ENCODE measurements at places on chromosomes 16 and 17. TPM values are rescaled to one million over a fixed set of nuclear protein-coding genes. Genes with fewer than 3 reads are reported as not detected.

DNA sequence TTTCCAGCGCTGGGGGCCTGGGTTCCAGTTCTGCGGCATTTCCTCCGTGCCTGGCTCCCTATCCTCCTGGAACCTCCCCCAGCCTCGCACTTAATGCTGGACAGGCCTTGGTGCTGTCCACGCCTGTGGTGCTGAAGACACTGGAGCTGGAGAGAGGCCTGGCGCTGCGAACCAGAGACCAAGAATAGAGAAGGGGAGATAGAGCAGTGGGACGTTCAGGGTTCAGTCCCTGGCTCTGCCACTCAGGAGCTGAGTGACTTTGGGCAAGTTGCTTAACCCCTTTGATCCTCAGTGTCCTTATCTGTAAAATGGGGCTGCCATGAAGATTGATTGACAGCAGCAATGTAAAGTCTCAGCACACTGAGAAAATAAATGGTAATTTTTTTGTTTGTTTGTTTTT is 11.9 kb downstream of the SBK1 start:
- H3K27ac ChIP-seq, result no peak overlapping the region
- H3K4me3 ChIP-seq, result no peak overlapping the region
- DNase-seq, result no peak
- H3K36me3 ChIP-seq, result no peaks in the 10 kb centered on the region

- H3K36me3 ChIP-seq, result no peaks in the 10 kb centered on the region
- no peak overlapping the region for H3K27ac ChIP-seq
- H3K27me3 ChIP-seq, result peaks cover 28% of the 10 kb centered on the region
- no peak overlapping the region for H3K4me3 ChIP-seq
- peaks cover 5% of the 10 kb centered on the region for H3K4me1 ChIP-seq
These were observed 4.7 kb downstream of the SLC47A1 start for GRCh38 chr17:19538095-19539039.

GRCh38 chr17:61159221-61159814 is 240.3 kb upstream of the TBX2 start:
- no peak for DNase-seq
- H3K4me1 ChIP-seq, result peaks cover 11% of the 10 kb centered on the region
- H3K4me3 ChIP-seq, result no peak overlapping the region
- H3K27me3 ChIP-seq, result no peaks in the 10 kb centered on the region
- H3K27ac ChIP-seq, result peak overlapping the region; percentile 12

DNA sequence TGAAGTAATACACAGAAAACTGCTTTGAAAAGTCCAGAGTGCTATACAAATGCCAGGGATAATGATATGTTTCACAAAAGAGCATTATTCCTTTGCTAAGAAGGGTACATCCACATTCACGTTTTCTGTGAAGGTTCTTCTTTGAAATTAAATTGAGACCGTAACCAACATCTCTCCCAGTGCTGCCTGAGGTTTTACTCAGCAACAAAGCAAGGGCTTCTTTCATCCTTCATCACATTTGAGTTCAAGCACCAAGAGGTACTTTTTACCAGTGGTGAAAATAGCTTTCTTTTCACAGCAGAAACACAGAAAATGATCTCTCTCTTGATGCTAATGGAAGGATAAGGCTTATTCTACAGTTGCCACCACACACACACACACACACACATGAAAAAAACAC is 113.3 kb downstream of the TOX3 start:
- no peak overlapping the region for H3K4me3 ChIP-seq
- no peaks in the 10 kb centered on the region for H3K4me1 ChIP-seq

DNA sequence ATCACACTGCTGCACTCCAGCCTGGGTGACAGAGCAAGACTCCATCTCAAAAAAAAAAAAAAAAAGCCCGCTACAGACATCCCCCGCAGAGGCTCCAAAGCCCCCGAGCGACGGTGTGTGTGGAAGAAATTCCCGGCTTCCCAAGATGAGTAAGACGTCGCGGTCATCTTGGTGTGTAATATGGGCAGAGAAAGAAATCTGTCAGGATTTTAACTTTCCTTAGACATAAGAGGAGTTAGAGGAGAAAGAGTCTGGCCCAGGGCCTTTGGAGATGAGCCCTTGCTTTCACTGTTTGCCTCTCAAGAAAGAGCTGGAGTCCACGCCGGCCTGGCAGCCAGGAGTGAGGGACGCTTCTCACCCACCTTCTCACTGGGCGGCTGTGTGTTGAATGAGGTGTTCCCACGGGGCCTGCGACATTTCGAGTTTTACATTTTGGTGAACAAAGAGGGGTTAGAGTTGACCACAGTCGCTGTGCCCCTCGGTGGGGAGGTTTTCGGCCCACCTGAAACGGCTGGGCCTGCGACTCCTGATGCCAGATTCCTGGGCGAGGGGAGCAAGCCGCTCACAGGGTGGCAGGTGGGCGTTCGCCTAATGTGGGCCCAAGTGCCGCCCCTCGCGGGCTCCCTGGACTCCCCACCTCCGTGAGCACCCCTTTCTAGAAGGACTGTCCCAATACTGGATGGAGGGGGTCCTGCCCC is 17.9 kb downstream of the C1QTNF1 start:
- H3K27me3 ChIP-seq, result peaks cover 28% of the 10 kb centered on the region
- no peak overlapping the region for H3K4me3 ChIP-seq
- no peaks in the 10 kb centered on the region for H3K36me3 ChIP-seq
- H3K27ac ChIP-seq, result no peak overlapping the region

GRCh38 chr17:50551433-50551815 is 4.5 kb downstream of the SPATA20 start:
- H3K27ac ChIP-seq, result no peak overlapping the region
- DNase-seq, result no peak
- H3K4me3 ChIP-seq, result no peak overlapping the region
- no peaks in the 10 kb centered on the region for H3K36me3 ChIP-seq

GRCh38 chr16:46843898-46844642 is 13.1 kb upstream of the C16orf87 start:
- no peaks in the 10 kb centered on the region for H3K36me3 ChIP-seq
- DNase-seq, result no peak
- peak overlapping the region; percentile 66 for H3K4me3 ChIP-seq
- peaks cover 11% of the 10 kb centered on the region for H3K27me3 ChIP-seq
- H3K27ac ChIP-seq, result peak overlapping the region; percentile 21

- H3K36me3 ChIP-seq, result peaks cover 7% of the 10 kb centered on the region
- H3K4me3 ChIP-seq, result no peak overlapping the region
- peaks cover 8% of the 10 kb centered on the region for H3K4me1 ChIP-seq
- H3K27me3 ChIP-seq, result no peaks in the 10 kb centered on the region
- H3K27ac ChIP-seq, result no peak overlapping the region
These were observed 45.9 kb downstream of the VAC14 start for GRCh38 chr16:70754851-70755600.

DNA sequence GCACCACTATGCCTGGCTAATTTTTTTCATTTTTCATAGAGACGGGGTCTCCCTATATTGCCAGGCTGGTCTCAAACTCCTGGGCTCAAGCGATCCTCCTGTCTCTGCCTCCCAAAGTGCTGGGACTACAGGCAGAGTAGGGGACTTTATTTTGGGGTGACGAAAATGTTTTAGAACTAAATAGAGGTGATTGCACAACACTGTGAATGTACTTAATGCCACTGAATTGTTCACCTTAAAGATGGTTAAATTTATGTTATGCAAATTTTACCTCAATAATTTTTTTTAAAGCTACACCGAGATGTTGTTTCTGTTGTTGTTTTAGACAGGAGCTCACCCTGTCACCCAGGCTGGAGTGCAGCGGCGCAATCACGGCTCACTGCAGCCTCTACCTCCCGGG is 111.9 kb upstream of the SEC14L1 start:
- H3K27ac ChIP-seq, result no peak overlapping the region
- H3K27me3 ChIP-seq, result peaks cover 3% of the 10 kb centered on the region
- no peaks in the 10 kb centered on the region for H3K4me1 ChIP-seq
- no peak for DNase-seq
- no peak overlapping the region for H3K4me3 ChIP-seq
- peaks cover 10% of the 10 kb centered on the region for H3K36me3 ChIP-seq

- no peak overlapping the region for H3K27ac ChIP-seq
- no peak overlapping the region for H3K4me3 ChIP-seq
- no peaks in the 10 kb centered on the region for H3K4me1 ChIP-seq
- H3K27me3 ChIP-seq, result no peaks in the 10 kb centered on the region
These were observed 38.4 kb downstream of the UTP18 start for GRCh38 chr17:51298508-51299371.

CDK5R1 gene
- 3.5 TPM for polyA plus RNA-seq

DLX3 gene
- not detected for polyA plus RNA-seq

VTN gene
- not detected for polyA plus RNA-seq

CBX2 gene
- polyA plus RNA-seq, result not detected

TNFRSF17 gene
- polyA plus RNA-seq, result 24.0 TPM

KRTAP4-1 gene
- not detected for polyA plus RNA-seq

WFDC1 gene
- not detected for polyA plus RNA-seq

CHST4 gene
- polyA plus RNA-seq, result not detected

ZNF778 gene
- 3.0 TPM for polyA plus RNA-seq

Data from naive B cell (primary cell).